ENCODE measurements at places on chromosomes 16 and 17. TPM values are rescaled to one million over a fixed set of nuclear protein-coding genes. Genes with fewer than 3 reads are reported as not detected.

Gene HP
- total RNA-seq, result 1.6 TPM

Gene CTCF
- total RNA-seq, result 26.1 TPM

Gene HLF
- total RNA-seq, result 22.6 TPM

Gene BICDL2
- 0.05 TPM for total RNA-seq

Gene KRT24
- not detected for total RNA-seq

Gene CD68
- total RNA-seq, result 25.5 TPM

Gene CBX2
- total RNA-seq, result 2.6 TPM

Gene NXPH3
- total RNA-seq, result 4.0 TPM

Gene GAST
- not detected for total RNA-seq

Gene CLEC19A
- total RNA-seq, result not detected

Gene CDK5R1
- total RNA-seq, result 1.5 TPM

Gene SLC5A11
- 0.14 TPM for total RNA-seq

Gene NAT9
- 18.6 TPM for total RNA-seq

Gene KRT33A
- not detected for total RNA-seq

Gene C17orf78
- not detected for total RNA-seq

Gene NPIPA2
- total RNA-seq, result 3.6 TPM

Gene ITFG1
- 71.3 TPM for total RNA-seq

Gene ICAM2
- 28.2 TPM for total RNA-seq

Gene MYO19
- total RNA-seq, result 11.8 TPM

Gene CCDC144A
- 2.8 TPM for total RNA-seq

Gene SRSF1
- 92.4 TPM for total RNA-seq

Gene PNMT
- total RNA-seq, result 7.6 TPM

Gene TMEM88
- total RNA-seq, result 26.4 TPM

Gene ABCA8
- total RNA-seq, result 35.5 TPM

Gene HIC1
- 23.5 TPM for total RNA-seq

Gene SLC38A8
- not detected for total RNA-seq

Gene SLC6A4
- 0.33 TPM for total RNA-seq

Gene SULT1A3
- total RNA-seq, result 9.9 TPM

Gene NOD2
- 0.52 TPM for total RNA-seq

Gene CCT6B
- 2.6 TPM for total RNA-seq

Gene RND2
- 0.85 TPM for total RNA-seq

Gene LRRC75A
- 0.96 TPM for total RNA-seq

Gene KCNH6
- total RNA-seq, result not detected

Gene CA7
- total RNA-seq, result not detected

Gene KRT12
- not detected for total RNA-seq

Gene SCGB1C2
- total RNA-seq, result not detected

Gene MAP2K6
- total RNA-seq, result 2.0 TPM

Gene ASIC2
- total RNA-seq, result not detected

Gene CCL16
- total RNA-seq, result not detected

Gene NACA2
- not detected for total RNA-seq

Gene EVI2B
- 2.7 TPM for total RNA-seq

Gene C17orf58
- total RNA-seq, result 6.6 TPM

Gene TNRC6A
- total RNA-seq, result 34.3 TPM

Gene UMOD
- total RNA-seq, result not detected

Gene TP53TG3C
- total RNA-seq, result 0.58 TPM

Gene C17orf100
- total RNA-seq, result 0.69 TPM

Gene PRKAR1A
- 733 TPM for total RNA-seq

Gene RAB37
- total RNA-seq, result 1.9 TPM

Gene VASN
- total RNA-seq, result 5.5 TPM

Gene USP32
- 22.8 TPM for total RNA-seq

Measured in left ventricle myocardium inferior (tissue), 1 donor.